ENCODE measurements at places on chromosomes 7 and 10.

GRCh38 chr7:7773334-7774309 is 55.2 kb upstream of the RPA3 start:
- no peak for DNase-seq

DNA sequence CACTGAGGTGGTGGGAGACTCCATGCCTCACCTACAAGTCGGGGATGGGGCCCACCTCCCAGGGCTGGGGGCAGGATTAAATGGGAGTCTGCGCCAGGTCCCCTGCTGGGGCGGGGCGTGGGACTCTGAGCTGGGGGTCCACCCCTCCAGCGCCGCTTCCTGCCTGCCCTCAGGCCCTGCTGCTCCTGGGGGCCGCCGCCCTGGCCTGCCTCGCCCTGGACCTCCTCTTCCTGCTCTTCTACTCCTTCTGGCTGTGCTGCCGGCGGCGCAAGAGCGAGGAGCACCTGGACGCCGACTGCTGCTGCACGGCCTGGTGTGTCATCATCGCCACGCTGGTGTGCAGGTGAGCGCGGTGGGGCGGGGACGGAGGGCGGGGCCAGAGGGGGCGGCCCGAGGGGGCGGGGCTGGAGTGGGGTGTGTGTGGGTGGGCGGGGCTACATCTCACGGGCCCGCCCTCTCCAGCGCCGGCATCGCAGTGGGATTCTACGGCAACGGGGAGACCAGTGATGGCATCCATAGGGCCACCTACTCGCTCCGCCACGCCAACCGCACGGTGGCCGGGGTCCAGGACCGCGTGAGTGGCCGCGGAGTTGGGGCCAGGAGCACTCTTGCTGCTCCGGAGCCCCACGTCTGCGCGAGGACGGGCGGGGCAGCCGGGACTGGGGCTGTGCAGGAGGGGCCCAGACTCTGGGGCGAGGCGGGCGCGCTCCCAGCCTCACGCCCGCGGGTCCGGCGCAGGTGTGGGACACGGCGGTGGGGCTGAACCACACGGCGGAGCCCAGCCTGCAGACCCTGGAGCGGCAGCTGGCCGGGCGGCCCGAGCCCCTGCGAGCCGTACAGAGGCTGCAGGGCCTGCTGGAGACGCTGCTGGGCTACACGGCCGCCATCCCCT is 15.1 kb downstream of the TTYH3 start:
- DNase-seq: no peak

DNA sequence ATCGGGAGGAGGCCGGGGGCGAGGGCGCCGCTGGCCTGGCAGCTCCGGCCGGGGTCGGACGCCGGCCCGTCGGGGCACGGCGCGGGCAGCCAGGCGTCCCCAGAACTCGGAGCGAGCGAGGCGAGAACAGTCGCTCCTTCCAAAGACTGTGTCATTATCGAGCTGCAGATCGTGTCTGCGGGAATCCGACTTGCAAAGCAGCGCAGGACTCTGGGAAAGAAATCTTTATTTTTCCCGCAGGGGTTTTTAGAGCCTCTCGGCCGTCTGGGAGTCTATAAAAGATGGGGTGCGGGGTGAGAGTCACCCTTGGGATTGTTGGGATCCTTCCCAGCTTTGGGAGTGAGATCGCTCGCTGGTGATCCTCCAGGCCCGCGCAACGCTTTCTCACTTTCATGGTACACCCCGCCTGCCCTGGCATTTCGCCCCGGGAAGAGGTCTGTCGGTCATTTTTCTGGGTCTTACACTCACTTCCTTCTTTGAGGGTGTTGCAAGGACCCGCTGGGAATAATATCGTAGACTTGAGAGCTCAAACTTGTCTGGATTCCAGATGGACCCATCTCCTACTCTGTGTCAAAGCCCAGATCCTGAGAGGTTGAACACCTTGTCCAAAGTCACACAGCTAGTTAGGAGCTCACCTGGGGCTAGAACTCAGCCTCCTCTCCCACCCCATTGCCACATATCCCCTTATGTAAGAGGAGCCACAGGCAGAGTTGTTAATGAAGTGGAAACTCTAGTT is 1.0 kb downstream of the UBTD1 start:
- no peak for DNase-seq

DNA sequence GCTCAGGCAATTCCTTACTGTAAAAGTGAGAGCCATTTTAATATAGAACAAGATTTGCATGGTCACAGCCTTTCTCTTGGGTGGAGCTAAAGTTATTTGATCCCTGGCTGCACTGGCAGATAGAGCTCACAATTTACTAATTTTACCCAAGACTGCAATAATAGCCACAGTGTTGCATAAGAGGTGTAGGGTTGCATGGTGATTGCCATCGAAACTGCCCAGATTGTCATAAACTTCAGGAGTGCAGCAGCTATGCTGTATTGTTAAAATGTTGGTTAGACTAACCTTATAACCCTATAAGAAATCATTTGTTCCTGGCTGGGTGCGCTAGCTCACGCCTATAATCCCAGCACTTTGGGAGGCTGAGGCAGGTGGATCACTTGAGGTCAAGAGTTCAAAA is 50.0 kb downstream of the VCL start:
- DNase-seq: no peak

DNA sequence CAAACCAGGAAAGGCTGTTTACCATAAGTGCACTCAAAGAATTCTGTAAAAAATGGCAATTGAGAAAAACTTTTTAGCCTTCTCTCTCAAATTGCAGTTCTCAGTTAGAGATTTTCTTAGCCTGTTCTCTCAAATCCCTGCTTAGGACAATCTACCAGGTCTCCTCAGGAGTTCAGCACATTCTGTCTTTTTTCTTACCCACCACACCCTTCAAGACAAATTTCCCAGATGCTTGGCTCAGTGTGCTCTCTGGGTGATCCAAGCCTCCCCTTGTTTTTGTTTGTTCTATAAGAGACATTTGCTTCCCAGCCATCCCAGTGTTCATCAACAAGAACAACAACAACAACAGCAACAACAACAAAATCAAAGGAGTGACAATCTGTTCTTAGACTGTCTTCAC is 87.3 kb downstream of the MACC1 start:
- DNase-seq: no peak

DNA sequence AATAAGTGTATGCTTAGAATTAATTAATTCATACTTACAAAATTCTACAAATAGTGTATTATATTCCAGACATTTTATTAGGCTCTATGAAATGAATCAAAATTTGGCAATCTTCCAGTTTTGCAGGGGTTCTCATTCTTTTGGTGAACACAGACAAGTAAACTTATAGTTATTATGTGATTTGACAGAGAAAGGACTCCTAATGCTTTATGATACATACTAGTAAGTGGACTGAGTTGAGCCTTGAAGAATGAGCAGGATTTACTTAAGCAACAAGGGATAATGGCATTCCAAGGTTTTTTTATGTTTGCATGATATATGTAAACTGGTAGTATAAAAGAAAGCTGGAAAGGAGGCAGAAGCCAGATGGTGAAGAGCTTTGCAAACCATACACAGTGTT is 145.7 kb upstream of the FERD3L start:
- no peak for DNase-seq

- no peak for DNase-seq
Observed at GRCh38 chr7:38704751-38705150, 73.6 kb upstream of the AMPH start.

DNA sequence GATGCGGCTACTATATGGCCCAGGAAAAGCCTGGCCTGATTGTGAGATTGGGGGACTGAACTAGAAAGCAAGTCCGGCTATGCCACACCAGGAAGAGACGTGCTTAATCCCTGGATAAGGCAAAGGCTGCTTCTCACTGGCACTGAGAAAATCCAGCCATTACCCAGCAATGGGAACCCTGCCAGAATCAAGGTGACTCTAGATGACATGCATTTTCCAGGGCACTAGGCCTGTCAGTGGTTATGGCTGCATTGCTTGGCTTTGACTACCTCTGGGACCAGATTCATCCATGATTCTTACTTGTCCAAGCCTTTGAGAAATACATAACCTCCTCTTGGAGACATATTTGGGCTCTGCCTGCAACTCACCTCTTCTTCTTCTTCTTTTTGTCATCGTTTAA is 317.2 kb downstream of the GRID1 start:
- DNase-seq: no peak

- DNase-seq: no peak
Observed at GRCh38 chr10:24862589-24862988, 89.8 kb downstream of the PRTFDC1 start.

DNA sequence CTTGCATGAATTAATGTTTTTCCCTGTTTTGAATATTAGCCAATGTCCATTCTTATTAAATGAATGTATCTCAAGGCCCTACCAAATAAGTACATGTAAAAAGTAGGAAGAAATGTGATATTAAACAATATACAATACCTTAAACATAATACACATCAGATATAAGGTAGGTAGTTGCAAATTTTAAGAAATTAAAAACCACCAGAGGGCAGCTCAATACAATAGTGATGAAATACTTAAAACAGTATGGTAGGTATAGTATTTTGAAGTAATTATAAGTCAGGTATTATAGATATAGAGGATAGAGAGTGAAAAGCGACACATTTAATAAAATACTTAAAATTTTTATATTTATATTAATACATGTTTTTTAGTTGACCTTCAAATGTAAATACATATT is 43.6 kb upstream of the CDK14 start:
- DNase-seq: no peak

DNA sequence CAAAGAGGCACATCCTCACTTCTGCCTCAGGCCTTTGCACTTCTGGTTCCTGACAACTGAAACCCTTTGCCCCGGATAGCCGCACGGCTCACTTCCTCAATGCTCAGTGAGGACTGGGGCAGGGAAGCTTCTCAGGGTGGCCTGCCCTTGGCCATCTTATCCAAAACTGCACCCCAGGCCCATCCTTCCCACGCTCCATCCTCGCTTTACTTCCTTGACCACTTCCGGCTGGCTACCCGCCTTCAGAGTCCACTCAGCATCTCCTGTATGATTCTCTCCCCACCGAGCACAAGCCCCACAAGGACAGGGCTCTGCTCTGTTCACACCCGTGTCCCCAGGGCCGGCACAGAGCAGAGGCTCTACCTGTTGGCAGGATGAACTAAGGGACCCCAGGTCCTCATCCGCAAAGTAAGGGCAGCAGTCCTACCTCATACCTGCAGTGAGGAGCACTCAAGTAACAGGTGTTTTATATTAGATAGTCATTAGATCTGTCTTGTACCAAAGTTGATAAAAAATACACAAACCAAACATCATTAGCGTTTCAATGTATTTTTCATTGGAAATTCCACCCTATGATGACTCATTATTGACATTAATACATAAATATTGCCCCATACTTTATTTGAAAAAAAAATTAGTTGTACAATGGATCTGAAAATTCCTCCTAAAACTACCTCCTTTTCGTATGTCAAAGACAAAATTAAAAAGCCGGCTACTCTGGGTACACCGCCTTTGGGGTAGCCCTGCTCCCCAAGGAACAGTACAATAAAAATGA is 35.0 kb downstream of the GNA12 start:
- no peak for DNase-seq

DNA sequence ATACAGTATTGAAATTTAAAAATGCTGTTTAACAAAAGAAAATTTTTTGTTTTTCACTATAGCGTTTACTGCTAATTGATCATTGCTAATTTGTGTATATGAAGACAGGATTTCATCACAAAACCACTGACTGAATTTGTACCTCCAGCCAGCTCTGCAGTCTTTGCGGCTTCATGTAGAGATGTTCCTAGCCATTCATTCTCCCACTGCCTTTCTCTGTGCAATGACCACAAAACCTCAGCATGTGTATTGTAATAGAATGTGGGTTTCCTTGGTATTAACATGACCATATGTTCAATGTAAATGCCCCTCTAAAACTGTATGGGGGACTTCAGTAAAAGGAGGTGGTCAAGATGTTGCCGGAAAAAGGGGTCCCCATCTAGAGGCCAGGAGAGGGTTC is 81.1 kb upstream of the STEAP1B start:
- DNase-seq: no peak

DNA sequence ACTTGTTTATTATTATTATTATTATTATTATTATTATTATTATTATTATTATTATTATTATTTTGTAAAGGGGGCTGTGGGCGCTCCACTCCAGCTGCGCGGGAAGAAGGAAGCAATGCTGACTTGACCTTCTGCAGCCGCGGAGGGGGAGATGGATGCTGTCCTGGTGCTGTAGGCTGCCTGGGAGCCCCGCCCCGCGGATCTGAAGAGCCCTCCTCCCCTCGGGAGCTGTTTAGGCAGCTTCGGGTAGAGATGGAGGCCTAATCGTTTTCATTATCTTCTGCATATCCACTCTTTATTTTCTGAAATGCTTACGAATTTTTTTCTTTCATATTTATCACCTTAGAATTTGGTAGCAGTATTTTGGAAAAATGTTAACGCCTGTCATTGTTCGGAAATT is 101.2 kb upstream of the KLF6 start:
- no peak for DNase-seq

DNA sequence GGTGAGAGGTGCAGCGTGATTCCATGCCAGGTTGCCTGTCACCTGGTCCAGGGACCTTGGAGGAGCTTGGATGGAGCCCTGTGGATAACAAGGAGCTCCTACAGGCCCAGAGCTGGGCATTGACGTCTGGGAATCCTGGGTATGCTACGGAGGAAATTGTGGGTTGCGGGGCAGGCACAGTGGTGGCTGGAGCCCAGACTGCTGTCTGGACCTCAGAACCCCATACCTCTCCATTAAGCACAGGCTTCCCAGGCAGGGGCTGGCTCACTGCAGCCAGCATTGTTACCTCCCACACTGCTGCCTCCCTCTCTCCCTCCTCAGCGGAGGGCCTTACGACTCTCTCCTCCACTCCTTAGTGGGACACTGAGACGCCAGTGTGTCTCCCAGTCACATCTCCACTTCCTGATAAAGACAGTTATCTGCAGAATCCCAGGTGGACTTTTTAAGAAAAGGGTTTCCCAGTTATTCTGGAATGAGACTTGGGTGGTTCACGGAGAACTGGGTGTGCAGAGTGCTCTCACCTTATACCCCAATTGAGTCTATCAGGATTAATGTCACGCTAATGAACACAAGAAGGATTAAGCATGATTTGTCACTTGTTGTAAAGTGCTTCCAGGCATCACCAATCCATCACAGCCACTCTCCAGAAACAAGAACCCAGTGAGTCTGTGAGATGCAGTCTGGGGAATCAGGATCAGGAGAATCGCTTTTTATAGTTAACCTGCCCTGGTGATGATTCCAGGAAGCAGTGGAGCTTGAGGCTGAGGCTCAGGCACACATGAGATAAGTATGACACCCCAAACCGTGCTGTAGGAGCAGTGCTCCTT is 309.4 kb downstream of the RPS24 start:
- DNase-seq: no peak

- no peak for DNase-seq
Observed at GRCh38 chr10:11646450-11646849, 35.0 kb upstream of the USP6NL start.
